ENCODE measurements at places on chromosomes 11 and 22.

DNA sequence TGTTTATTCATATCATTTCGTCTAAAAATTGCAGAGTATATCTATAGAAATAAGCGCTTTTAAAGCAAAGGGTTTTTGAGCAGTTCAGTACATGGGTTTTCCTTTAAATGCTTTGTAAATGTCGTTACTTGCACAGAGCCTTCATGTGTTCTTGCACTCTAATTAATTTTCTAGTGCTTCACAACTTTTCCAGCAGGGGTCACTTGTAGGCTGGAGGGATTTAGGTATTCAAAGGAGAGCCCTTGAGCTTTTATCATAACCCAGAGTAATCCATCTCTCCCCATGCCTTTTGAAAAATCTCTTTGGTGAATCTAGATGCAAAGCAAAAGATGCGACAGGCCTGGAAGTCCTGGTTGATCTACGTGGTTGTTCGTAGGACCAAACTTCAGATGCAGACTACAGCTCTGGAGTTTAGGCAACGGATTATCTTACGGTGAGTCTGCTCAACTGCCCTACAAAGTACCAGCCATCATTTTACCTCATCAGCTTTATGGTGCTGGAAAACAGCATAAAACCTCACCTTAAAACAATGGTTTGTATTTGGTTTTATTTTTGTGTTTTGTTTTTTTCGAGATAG lies 60.4 kb downstream of the SFI1 start:
- no peak for DNase-seq

DNA sequence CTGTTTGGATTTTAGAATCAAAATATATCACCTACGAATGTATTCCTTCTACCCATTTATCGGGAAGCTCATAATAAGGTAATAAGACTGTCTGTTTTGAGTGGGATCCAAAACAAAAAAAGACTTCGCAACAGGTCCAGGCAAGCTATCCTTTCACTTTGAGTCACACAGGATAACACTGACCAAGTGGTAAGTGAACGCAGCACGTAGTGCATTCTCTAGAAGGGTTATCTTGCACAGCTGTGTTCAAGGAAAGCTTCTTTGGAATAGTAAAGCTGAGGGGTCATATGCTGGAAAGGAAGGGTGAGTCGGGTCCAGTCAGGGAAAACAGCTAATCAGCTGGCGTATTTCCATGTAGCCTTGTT lies 22.3 kb upstream of the NRGN start:
- DNase-seq = no peak

DNA sequence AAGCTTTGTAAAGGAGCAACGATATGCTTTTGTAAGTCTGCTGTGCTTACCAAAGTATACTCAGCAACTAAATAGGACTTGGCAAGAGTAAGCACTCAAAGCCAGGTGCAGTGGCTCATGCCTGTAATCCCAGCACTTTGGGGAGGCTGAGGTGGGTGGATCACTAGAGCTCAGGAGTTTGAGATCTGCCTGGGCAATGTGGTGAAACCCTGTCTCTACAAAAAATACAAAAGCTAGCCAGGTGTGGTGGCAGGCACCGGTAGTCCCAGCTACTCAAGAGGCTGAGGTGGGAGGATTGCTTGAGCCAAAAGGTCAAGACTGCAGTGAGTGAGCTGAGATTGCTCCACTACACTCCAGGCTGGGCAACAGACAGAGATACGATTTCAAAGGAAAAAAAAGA lies 67.5 kb downstream of the PAK1 start:
- DNase-seq = no peak

DNA sequence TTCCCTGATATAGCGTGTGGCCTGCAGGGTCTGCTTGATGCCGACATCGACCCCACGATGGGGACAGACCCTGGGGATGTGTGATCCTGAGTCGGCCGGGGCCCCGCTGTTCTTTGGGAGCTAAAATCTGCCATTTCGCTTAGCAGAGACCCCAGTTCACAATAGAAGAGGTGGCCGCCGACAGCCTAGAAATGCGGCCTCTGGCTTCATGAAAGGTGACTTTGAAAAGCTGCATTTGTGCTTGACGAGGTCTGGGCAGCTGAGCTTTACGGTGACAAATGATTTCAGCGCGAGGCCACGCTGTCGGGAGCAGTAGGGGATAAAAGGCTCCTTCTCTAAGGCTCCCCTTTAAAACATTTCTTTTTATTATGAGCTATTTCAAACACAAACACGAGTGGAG lies 71.7 kb downstream of the RPS6KA4 start:
- DNase-seq = no peak

DNA sequence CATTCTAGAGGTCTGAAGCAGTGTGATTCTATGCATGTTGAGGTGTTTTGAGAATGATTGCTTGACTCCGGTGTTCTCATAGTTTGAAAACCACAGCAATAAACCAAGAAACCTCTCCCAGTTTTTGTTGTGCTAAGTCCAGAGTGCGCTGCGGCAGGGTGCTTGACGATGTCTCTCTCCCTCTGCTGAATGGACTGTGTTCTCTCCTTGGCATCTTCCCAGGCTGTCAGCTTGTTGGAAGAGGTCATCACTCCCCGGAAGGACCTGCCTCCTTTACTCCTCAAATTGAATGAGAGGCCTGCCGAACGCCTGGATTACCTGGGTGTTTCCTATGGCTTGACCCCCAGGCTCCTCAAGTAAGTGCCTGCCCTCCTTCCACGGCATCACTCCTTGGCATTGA lies 31.0 kb downstream of the NAT10 start:
- no peak for DNase-seq

GRCh38 chr11:130783323-130783722 lies 133.0 kb downstream of the SNX19 start:
- DNase-seq = no peak

DNA sequence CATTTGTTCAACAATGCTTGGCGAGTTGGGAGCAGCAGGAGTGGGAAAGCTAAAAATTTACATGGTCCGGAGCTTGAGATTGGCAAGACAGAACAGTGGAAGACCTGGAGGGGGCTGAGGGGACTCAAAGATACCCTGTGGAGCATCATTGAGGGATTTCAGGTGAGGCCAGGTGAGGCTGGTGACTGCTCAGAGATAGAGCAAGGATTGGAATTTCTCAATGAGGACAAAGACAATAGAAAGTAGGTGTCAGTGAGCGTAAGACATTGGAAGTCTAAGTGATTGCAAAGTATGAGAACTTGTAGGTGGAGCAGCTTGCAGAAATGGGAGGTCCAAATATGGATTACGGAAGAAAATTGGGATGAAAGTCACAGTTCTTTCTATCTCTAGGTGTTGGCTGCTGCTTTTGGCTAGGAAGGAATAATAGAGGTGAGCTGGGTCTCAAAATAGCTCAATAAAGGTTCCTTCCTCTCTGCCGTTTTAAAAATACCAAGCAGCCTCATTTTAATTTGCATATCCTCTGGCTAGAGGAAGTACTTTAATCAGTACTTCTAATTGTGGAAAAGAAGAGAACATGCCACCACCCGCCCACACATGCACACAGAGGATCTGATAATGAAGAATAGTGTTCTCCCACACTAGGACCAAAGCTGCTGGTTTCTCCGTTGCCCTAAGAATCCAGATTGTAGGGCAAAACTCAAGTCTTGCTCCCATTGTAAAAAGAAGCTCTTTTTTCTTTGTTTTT lies 41.8 kb upstream of the SORL1-AS1 start:
- no peak for DNase-seq
